ENCODE measurements at places on chromosomes 11 and 22.

- no peaks in the 10 kb centered on the region for H3K27me3 ChIP-seq
- peak; percentile 96 for DNase-seq
- H3K36me3 ChIP-seq = peaks cover 11% of the 10 kb centered on the region
- H3K4me1 ChIP-seq = peaks cover 4% of the 10 kb centered on the region
- peak within 1 kb of the TSS; percentile 97 for H3K27ac ChIP-seq
Measured at GRCh38 chr11:119101759-119102423, at the start of gene DPAGT1. TSS of gene DPAGT1 (minus strand) at chr11:119101853. CDS start at chr11:119101655, 198 bp downstream.

DNA sequence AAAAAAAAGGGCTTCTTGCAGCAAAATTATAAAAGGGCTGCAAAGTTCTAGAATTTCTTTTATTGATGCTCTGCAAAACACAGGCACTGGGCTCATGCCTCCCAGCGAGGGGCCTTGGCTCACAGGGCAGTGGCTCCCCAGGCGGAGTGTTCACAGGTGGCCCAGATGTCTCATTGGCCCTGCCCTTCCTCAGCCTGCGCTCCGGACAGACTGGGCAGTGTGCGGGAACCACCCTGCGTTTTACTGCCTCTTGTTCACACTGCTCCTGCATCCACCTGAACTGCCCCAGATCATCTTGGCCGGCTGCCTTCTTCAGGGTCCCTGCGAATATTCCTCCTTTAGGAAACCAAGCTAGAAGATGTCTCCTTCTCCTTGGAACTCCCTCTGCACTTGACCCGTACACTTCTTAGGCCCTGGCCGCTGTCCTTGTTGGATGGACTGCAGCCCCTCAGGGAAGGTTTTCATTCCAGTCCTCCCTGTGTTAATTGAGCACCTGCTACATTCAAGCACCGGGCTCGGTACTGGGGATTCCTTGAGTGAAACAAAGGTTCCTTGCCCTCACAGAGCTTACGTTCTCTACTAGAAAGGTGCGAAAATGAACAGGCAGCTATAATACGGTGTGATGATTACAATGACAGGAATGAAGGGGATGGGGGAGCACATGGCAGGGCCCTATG, 4.5 kb downstream of the TUBA8 start:
- no peaks in the 10 kb centered on the region for H3K36me3 ChIP-seq
- no peaks in the 10 kb centered on the region for H3K27me3 ChIP-seq

DNA sequence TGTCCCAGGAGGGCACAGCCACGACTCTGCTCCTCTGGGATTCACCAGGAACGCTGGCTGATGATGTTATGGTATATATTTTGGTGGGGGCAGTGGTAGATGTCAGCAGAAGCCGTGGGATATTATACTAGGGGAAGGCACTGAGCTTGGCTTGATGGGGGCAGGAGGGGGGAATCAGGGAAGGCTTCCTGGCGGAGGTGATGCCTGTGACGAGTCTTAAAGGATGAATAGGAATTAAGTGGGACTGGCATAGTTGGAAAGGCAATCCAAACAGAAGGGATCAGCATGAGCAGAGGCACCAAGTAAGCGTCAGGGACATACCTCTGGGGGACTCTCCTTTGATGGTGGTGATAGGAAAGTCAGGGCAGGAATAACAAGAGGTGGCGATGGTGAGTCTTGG, 47.6 kb downstream of the TP53I11 start:
- DNase-seq = no peak
- no peak overlapping the region for H3K27ac ChIP-seq
- no peak overlapping the region for H3K4me3 ChIP-seq
- H3K4me1 ChIP-seq = no peaks in the 10 kb centered on the region
- no peaks in the 10 kb centered on the region for H3K27me3 ChIP-seq

GRCh38 chr11:82815406-82815805, 81.7 kb upstream of the FAM181B start:
- no peaks in the 10 kb centered on the region for H3K36me3 ChIP-seq
- H3K4me3 ChIP-seq = no peak overlapping the region
- no peaks in the 10 kb centered on the region for H3K4me1 ChIP-seq
- no peaks in the 10 kb centered on the region for H3K27me3 ChIP-seq

GRCh38 chr11:60164550-60165075, 18.3 kb downstream of the MS4A6A start:
- H3K27ac ChIP-seq = no peak overlapping the region
- H3K27me3 ChIP-seq = no peaks in the 10 kb centered on the region
- no peaks in the 10 kb centered on the region for H3K36me3 ChIP-seq
- DNase-seq = no peak
- no peaks in the 10 kb centered on the region for H3K4me1 ChIP-seq

- H3K4me1 ChIP-seq = no peaks in the 10 kb centered on the region
- H3K4me3 ChIP-seq = no peak overlapping the region
- H3K36me3 ChIP-seq = no peaks in the 10 kb centered on the region
- H3K27me3 ChIP-seq = no peaks in the 10 kb centered on the region
Measured at GRCh38 chr11:36131721-36132397, 157.4 kb downstream of the COMMD9 start.

GRCh38 chr11:116548256-116548655, 224.5 kb downstream of the BUD13 start:
- no peak for DNase-seq
- H3K27me3 ChIP-seq = no peaks in the 10 kb centered on the region
- no peaks in the 10 kb centered on the region for H3K4me1 ChIP-seq
- H3K36me3 ChIP-seq = no peaks in the 10 kb centered on the region
- no peak overlapping the region for H3K27ac ChIP-seq

GRCh38 chr11:118911113-118911879, 14.4 kb downstream of the BCL9L start:
- no peaks in the 10 kb centered on the region for H3K27me3 ChIP-seq
- H3K36me3 ChIP-seq = no peaks in the 10 kb centered on the region
- DNase-seq = no peak
- peak overlapping the region; percentile 96 for H3K27ac ChIP-seq

DNA sequence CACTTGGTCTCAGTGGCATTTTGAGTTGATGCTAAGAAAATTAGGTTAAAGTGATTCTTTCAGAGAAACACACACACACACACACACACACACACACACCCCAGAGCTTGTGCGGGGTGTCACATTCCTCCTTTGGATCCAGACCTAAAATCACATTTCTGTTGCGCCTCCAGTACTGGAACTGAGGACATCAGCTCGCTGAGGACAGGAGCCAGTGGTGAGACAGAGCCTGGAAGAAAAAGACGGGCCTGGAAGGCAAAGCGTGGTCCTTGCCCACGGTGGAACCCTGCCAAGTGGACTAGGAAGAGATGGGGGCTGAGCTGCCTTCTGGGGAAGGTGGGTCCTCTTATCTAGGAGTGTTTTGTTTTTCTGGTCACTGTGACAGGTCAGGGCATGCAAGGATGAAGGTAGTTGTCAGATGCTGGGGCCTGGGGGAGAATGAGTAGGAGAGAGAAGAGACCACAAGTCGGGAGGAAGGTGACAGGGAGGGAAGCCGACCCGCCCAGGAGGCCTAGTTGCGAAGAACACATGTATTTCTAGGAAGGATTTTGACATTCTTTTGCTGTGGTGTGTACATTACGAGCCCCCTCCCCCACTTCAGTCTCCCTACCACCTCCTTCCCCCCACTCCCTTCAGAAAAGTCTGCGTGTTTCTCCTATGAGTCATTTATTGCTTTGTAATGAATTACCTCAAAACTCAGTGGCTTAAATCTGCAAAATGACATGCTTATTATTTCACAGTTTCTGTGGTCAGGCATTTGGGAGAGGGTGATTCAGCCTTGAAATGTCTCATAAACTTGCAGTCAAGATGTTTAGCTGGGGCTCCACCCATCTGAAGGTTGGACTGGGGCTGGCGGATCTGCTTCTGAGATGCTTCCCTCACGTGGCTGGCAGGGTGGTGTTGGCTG, 4.8 kb upstream of the ELFN2 start:
- no peak overlapping the region for H3K27ac ChIP-seq
- H3K36me3 ChIP-seq = no peaks in the 10 kb centered on the region
- no peak overlapping the region for H3K4me3 ChIP-seq

- no peaks in the 10 kb centered on the region for H3K27me3 ChIP-seq
- DNase-seq = no peak
Measured at GRCh38 chr11:64088162-64089026, 52.7 kb downstream of the FLRT1 start.

GRCh38 chr22:46129390-46130041, 20.8 kb upstream of the PPARA start:
- no peaks in the 10 kb centered on the region for H3K4me1 ChIP-seq
- H3K27ac ChIP-seq = peak overlapping the region; percentile 72
- no peak overlapping the region for H3K4me3 ChIP-seq
- no peaks in the 10 kb centered on the region for H3K36me3 ChIP-seq

- no peaks in the 10 kb centered on the region for H3K27me3 ChIP-seq
- no peak overlapping the region for H3K4me3 ChIP-seq
- no peaks in the 10 kb centered on the region for H3K36me3 ChIP-seq
Measured at GRCh38 chr11:76025068-76025467, 181.2 kb downstream of the WNT11 start.

DNA sequence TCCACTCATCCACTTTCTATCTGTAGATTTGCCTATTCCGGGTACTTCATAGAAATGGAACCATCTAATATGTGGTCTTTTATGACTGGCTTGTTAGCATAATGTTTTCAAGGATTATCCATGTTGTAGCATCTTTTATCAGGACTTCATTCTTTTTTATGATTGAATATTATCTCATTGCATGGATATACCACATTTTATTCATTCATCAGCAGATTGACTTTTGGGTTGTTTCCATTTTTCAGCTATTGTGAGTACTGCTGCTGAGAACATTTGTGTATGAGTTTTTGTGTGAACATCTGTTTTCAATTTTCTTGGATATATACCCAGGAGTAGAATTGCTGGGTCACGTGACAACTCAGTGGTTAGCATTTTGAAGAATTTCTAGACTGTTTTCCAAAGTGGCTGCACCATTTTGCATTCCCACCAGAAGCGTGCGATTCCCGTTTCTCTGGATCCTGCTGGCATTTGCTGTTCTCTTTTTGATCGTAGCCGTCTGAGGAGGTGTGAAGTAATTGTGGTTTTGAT, 8.9 kb downstream of the DERL3 start:
- DNase-seq = no peak
- H3K27me3 ChIP-seq = no peaks in the 10 kb centered on the region
- H3K4me3 ChIP-seq = no peak overlapping the region
- H3K36me3 ChIP-seq = no peaks in the 10 kb centered on the region
- no peak overlapping the region for H3K27ac ChIP-seq

- no peak for DNase-seq
- H3K4me1 ChIP-seq = no peaks in the 10 kb centered on the region
- H3K4me3 ChIP-seq = no peak overlapping the region
Measured at GRCh38 chr22:49022816-49023160, 804.9 kb downstream of the BRD1 start.

GRCh38 chr11:35390737-35391682, 28.3 kb downstream of the SLC1A2 start:
- H3K36me3 ChIP-seq = no peaks in the 10 kb centered on the region
- H3K27me3 ChIP-seq = no peaks in the 10 kb centered on the region
- DNase-seq = no peak

DNA sequence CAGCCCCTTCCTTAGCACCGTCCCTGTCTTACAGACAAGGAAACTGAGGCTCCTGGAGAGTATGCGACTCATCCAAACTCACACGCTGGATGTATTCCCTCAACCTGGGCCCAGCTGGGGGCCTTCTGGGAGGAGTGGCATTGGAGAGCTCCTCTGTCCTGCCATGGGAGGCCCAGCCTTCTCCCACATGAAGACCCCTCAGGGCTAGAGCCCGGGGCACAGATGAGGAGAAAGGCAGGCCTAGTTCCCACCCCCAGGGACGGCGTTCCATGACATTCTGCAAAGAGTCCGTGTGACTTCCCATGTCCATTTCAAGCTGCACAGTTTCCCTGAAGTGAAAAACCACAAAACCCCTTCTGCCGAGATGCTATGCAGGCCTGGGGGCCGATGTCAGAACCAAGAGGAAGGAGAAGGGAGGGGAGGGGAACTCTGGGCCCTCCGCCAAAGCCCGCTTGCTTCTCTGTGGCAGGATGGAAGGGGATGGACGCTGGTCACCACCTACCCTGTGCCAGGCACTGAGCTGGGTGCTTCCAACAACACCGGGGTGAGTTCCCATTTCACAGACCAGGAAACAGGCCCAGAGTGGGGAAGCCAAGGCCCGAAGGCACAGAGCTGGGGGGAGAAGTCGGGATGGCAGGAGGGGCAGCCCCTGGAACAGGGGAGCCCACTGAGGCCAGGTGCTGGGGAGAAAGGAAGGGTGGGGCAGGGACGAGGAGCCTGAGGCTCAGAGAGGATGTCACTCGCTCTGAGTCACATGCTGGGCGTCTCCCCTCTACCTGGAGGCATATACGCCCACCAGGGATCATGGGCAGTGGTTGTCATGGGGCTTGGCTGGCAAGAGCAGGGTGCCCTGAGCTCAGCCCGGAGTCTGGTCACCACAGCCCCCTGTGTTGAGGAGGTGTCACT, 15.7 kb downstream of the RAC2 start:
- H3K27me3 ChIP-seq = no peaks in the 10 kb centered on the region
- H3K27ac ChIP-seq = no peak overlapping the region
- H3K4me3 ChIP-seq = no peak overlapping the region
- H3K36me3 ChIP-seq = no peaks in the 10 kb centered on the region
- no peak for DNase-seq

- peaks cover 10% of the 10 kb centered on the region for H3K36me3 ChIP-seq
- no peak for DNase-seq
- H3K4me3 ChIP-seq = no peak overlapping the region
- H3K4me1 ChIP-seq = peaks cover 17% of the 10 kb centered on the region
Measured at GRCh38 chr22:38298312-38299005, 18.8 kb downstream of the CSNK1E start.

DNA sequence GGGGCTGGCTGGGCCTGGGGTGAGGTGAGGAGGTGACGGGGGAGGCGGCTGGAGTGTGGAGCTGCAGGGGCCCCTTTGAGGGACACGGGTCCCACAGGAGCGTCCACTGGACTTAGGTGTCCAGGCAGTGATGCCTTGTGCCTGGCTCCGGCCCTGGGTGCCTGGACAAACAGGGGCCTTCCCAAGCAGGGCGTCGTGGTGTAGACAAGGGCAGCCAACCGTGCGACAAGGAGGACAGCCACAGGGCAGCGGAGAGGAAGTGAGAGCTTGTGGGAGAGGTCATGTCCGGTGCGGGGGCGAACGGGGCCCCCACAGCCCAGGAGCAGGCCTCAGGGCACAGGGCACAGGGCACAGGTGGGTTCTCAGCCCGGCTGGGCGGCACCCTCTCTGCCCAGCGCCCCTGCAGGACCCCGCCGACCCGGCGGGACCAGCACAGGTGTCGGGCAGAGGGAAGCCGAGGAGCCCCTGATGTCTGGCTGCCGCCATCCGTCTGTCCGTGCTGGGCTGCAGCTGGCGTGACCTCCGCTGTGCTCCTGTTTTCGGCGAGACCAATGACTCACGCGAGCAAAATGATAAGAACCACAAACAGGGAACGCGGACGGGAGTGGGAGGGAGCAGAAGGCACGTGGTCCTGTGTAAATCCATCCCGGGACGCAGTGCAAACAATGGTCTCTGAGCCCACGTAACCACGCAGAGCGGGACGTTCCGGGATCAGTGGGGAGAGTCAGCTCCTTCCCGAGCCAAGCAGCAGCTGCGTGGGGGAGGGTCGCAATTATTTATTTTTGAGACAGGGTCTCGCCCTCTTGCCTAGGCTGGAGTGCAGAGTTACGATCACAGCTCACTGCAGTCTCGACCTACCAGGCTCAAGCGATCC, 49.1 kb upstream of the A4GALT start:
- H3K4me3 ChIP-seq = peak overlapping the region; percentile 55
- H3K36me3 ChIP-seq = no peaks in the 10 kb centered on the region
- H3K27me3 ChIP-seq = no peaks in the 10 kb centered on the region
- no peak overlapping the region for H3K27ac ChIP-seq
- DNase-seq = no peak
